Activated CD4-positive, alpha-beta T cell treated with anti-CD3 and anti-CD28 coated beads, Interleukin-2, amount 10 ng/mL, durations not matched to agents 7 days and 5 days (primary cell): ENCODE measurements at places on chromosomes 6 and 20. TPM values are rescaled to one million over a fixed set of nuclear protein-coding genes. Genes with fewer than 3 reads are reported as not detected.

DNA sequence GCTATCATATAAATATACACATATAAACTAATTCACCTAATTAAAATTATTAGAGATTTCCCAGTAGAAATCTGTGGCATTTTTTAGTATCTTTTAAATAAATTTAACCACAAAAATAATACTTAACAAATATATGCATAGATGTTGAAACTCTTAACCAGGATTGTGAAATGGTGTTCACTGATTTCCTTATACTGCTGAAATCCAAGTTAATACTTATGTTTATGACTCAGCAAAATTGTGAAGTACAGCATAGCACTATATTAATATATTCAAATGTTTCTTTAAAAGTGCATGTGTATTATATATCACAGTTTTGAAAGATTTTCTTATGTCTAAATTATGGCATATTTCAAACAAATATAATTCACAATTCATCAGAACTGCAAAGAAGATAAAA is 328.2 kb upstream of the MANEA start:
- H3K27me3 ChIP-seq, result no peaks in the 10 kb centered on the region
- H3K4me1 ChIP-seq, result no peaks in the 10 kb centered on the region
- DNase-seq, result no peak
- no peaks in the 10 kb centered on the region for H3K36me3 ChIP-seq
- H3K27ac ChIP-seq, result no peak overlapping the region
- no peak overlapping the region for H3K4me3 ChIP-seq

PTCHD4 gene
- total RNA-seq, result not detected

DNA sequence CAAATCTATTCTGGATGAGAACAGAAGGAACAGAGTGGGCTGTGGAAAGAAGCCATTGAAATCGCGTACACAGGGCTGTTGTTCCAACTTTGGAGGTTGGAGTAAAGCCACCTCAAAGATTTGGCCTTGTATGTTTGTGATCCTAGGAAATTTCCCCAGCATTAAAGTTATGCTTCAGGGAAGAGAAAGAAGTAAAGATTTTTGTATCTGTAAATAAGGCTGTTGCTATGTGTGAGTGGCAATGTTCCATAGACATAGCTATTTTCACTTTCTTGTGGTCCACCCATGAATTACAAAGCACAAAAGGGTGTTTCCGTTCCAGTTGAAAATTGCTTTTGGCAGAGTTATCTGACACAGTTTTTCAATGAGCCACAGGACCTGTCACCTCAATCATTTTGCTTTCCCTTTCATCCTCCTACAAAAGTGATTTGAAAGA is 321.3 kb downstream of the TFAP2B start:
- no peaks in the 10 kb centered on the region for H3K36me3 ChIP-seq
- no peak overlapping the region for H3K27ac ChIP-seq
- DNase-seq, result no peak

GRCh38 chr6:74249658-74250057 is 553.7 kb downstream of the CD109 start:
- no peak overlapping the region for H3K4me3 ChIP-seq
- H3K36me3 ChIP-seq, result no peaks in the 10 kb centered on the region
- H3K27me3 ChIP-seq, result no peaks in the 10 kb centered on the region
- no peak overlapping the region for H3K27ac ChIP-seq
- DNase-seq, result no peak
- no peaks in the 10 kb centered on the region for H3K4me1 ChIP-seq

ZC2HC1B gene
- not detected for total RNA-seq

- H3K4me1 ChIP-seq, result no peaks in the 10 kb centered on the region
- H3K4me3 ChIP-seq, result no peak overlapping the region
- no peaks in the 10 kb centered on the region for H3K27me3 ChIP-seq
- no peaks in the 10 kb centered on the region for H3K36me3 ChIP-seq
- H3K27ac ChIP-seq, result no peak overlapping the region
Measured at GRCh38 chr20:13913131-13913530, 77.3 kb downstream of the SEL1L2 start.

RPS6KA2 gene
- total RNA-seq, result 4.0 TPM

- peaks cover 15% of the 10 kb centered on the region for H3K4me1 ChIP-seq
- H3K4me3 ChIP-seq, result no peak overlapping the region
- peaks cover 24% of the 10 kb centered on the region for H3K36me3 ChIP-seq
- no peak overlapping the region for H3K27ac ChIP-seq
- H3K27me3 ChIP-seq, result peaks cover 15% of the 10 kb centered on the region
Measured at GRCh38 chr6:29624520-29624961, 8.4 kb downstream of the GABBR1 start.

DNA sequence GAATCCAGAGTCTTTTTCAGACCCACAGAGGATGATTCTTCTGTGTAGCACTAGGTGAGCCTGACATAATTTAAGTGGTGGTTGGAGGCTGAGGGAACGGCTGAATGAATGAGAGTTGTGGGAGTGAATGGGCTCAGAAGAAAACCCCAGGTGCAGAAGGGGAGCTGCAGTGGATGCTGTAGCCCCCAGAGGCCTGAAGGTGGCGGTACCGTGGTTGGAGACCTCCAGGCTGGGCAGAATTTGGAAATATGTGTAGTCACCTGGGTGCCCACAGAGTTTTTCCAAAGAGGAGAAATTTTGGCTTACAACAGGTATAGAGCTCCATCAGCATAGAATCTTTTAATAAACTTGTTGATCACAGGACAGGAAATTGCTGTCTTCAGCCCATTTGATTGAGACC is 6.5 kb upstream of the RAET1G start:
- peaks cover 12% of the 10 kb centered on the region for H3K4me1 ChIP-seq
- H3K36me3 ChIP-seq, result no peaks in the 10 kb centered on the region
- no peak for DNase-seq
- peaks cover 86% of the 10 kb centered on the region for H3K27me3 ChIP-seq

MOG gene
- not detected for total RNA-seq

ASF1A gene
- total RNA-seq, result 38.6 TPM

GRCh38 chr20:32396646-32397160 is 38.6 kb downstream of the ASXL1 start:
- no peak overlapping the region for H3K4me3 ChIP-seq
- H3K4me1 ChIP-seq, result peaks cover 37% of the 10 kb centered on the region
- DNase-seq, result no peak
- no peaks in the 10 kb centered on the region for H3K27me3 ChIP-seq

- peaks cover 44% of the 10 kb centered on the region for H3K4me1 ChIP-seq
- peak overlapping the region; percentile 46 for H3K27ac ChIP-seq
- DNase-seq, result peak; percentile 79
- peak overlapping the region; percentile 20 for H3K4me3 ChIP-seq
- peaks cover 11% of the 10 kb centered on the region for H3K27me3 ChIP-seq
Measured at GRCh38 chr6:44221291-44221960, 2.0 kb upstream of the SLC29A1 start.

MYCT1 gene
- not detected for total RNA-seq

GRCh38 chr6:148112851-148113319 is 229.8 kb upstream of the SASH1 start:
- H3K36me3 ChIP-seq, result no peaks in the 10 kb centered on the region
- no peak for DNase-seq
- H3K27me3 ChIP-seq, result peaks cover 3% of the 10 kb centered on the region
- no peak overlapping the region for H3K27ac ChIP-seq
- no peak overlapping the region for H3K4me3 ChIP-seq
- H3K4me1 ChIP-seq, result no peaks in the 10 kb centered on the region

EPB41L1 gene
- total RNA-seq, result not detected

DNA sequence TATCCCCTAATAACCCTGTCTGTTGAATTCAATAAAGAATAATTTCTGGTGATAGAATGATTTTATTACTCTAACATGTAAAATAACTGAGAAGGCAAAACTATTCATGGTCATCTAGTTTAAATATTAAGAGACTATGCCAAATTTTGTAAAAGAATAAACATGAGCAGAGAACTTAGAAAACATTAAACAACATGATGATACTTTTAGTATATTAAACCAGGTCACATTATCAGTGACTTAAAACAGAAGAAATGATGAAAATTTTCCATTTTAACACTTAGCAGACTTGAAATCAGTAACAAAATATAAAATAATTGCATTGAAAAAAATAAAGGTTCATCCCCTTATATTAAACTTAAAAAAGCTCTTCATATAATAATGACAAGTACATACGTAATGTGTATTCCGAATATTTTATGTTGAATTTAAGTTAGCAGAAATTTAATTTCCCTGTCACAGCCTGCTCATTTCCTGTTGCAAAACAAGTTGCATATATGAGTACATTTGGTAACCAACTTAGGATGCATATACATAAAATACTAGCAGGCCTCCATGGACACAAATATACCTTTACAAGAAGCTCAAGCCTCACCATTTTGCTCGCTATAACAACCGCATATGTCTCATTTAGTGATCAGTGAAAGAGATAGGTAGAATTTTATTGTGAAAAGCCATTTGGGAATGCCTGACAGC is 40.6 kb downstream of the DTNBP1 start:
- no peak overlapping the region for H3K27ac ChIP-seq
- no peak overlapping the region for H3K4me3 ChIP-seq
- H3K27me3 ChIP-seq, result no peaks in the 10 kb centered on the region

GRCh38 chr20:44343162-44343675 is 6.4 kb downstream of the R3HDML start:
- no peaks in the 10 kb centered on the region for H3K27me3 ChIP-seq
- no peak overlapping the region for H3K27ac ChIP-seq
- no peaks in the 10 kb centered on the region for H3K4me1 ChIP-seq
- DNase-seq, result no peak
- H3K4me3 ChIP-seq, result no peak overlapping the region

RANBP9 gene
- 51.1 TPM for total RNA-seq

- no peaks in the 10 kb centered on the region for H3K4me1 ChIP-seq
- no peak for DNase-seq
- H3K4me3 ChIP-seq, result no peak overlapping the region
- H3K27ac ChIP-seq, result no peak overlapping the region
Measured at GRCh38 chr6:29661071-29661470, 4.2 kb downstream of the MOG start.

PTPRT gene
- not detected for total RNA-seq

ABHD16B gene
- not detected for total RNA-seq

CALHM6 gene
- 7.7 TPM for total RNA-seq

DNA sequence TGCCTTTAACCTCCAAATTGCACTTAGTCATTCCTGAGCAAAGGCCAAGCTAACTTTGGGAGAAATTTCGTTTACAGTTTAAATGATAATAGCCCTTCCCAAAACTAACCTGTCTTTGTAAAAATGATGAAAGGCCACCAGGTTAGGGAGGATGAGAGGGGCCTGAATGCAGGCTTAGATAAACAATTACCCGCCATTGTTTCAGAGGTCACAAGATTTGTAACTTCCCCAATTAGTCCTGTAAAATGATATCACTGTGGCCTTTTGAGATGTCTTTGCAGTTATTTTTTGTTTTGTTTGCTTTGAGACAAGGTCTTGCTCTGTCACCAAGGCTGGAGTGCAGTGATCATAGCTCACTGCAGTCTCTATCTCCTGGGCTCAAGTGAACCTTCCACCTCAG is 26.3 kb downstream of the GNL1 start:
- DNase-seq, result no peak

GRCh38 chr20:48360342-48360975 is 467.3 kb downstream of the PREX1 start:
- DNase-seq, result no peak
- no peaks in the 10 kb centered on the region for H3K27me3 ChIP-seq
- H3K27ac ChIP-seq, result no peak overlapping the region
- no peak overlapping the region for H3K4me3 ChIP-seq
- H3K4me1 ChIP-seq, result peaks cover 3% of the 10 kb centered on the region
- H3K36me3 ChIP-seq, result no peaks in the 10 kb centered on the region

DNA sequence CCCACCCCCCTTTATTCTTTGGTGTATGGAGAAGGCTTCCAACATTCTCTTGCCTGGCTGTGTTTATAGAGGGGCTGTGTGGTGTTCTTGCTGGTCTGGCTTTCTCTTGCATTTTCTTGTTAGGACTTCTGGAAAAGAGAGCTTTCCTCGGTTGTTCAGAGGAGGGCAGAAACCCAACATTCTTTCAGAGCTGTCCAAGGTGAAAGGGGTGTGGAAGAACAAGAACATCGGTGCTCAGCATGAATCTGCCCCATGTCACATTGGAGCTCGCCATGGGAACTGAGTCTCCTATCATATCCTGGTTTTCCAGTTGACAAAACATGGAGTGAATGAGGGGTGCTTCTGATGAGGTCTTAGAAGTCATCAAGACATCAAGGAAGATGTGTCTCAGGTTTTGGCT is 281.8 kb downstream of the RNF144B start:
- H3K27ac ChIP-seq, result no peak overlapping the region
- no peak overlapping the region for H3K4me3 ChIP-seq
- H3K27me3 ChIP-seq, result no peaks in the 10 kb centered on the region
- H3K36me3 ChIP-seq, result no peaks in the 10 kb centered on the region

- peaks cover 8% of the 10 kb centered on the region for H3K4me1 ChIP-seq
- no peak overlapping the region for H3K4me3 ChIP-seq
- no peak overlapping the region for H3K27ac ChIP-seq
- DNase-seq, result peak; percentile 56
Measured at GRCh38 chr6:138115877-138116660, 8.8 kb upstream of the PERP start.

DNA sequence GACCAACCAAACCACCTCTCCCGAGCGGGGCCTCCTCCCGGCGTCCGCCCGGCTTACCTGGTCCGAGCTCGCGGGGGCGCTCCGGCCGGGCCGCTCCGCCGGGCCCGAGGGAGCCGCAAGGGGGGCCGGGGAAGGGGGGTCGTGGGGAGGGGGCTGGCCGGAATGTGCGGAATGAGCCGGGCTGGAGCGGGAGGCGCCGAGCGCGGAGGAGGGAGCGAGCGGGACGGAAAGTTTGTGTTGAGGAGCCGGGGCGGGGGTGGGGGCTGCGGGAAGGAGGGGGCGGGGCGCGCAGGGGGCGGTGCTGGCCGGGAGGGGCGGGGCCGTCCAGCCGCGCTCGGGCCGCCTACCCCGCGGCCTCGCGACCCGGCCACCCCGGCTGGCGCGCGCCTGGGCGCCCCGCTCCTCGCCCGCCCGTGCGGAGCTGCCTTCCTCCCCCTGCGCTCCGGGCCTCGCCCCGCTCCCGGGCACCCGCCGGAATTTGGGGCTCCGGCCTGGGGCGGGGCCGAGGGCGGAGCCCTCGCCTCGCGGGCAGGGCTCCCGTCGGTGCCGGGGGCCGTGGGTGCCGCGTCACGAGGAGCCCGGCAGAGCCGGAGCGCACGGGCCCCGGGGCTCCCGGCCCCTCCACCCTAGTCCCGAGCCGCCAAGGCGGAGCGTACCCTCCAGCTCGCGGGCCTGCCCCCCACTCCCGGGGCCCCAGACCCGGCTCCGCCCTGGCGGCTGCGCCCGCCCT is at the start of gene TEAD3:
Gene TEAD3 (minus strand): TSS at position 239 of the 730 bp plus-strand sequence.
- peaks cover 43% of the 10 kb centered on the region for H3K27me3 ChIP-seq
- peak within 1 kb of the TSS; percentile 67 for H3K4me3 ChIP-seq
- peak within 1 kb of the TSS; percentile 59 for H3K27ac ChIP-seq
- DNase-seq, result peak; percentile 33

MAS1 gene
- not detected for total RNA-seq

GRCh38 chr20:56465997-56466396 is 2.4 kb upstream of the RTF2 start:
- H3K36me3 ChIP-seq, result peaks cover 9% of the 10 kb centered on the region
- H3K4me1 ChIP-seq, result peaks cover 64% of the 10 kb centered on the region
- DNase-seq, result no peak
- no peaks in the 10 kb centered on the region for H3K27me3 ChIP-seq

DNA sequence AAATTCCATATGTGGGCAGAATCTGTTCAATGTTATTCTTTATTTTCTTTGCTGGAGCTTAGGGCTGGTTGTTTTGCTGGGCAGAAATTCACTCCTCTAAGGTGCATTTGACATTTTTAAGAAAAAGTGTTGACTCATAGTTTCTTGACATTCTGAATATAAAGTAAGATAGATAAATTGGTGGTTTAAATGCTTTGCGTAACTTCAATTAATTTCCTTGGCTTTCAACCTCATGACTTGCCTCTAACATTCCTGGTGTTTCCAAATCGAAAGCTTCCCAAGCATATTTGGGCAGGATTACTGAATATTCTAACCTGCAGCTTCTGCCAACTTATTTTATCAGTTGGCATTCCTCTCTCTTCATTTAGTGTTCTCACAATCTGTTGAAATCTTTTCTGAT is 718.7 kb upstream of the ADGRB3 start:
- H3K4me3 ChIP-seq, result no peak overlapping the region
- H3K4me1 ChIP-seq, result no peaks in the 10 kb centered on the region
- no peak overlapping the region for H3K27ac ChIP-seq
- H3K36me3 ChIP-seq, result no peaks in the 10 kb centered on the region
- no peak for DNase-seq
- no peaks in the 10 kb centered on the region for H3K27me3 ChIP-seq
